ENCODE measurements at places on chromosomes 5 and 9.

DNA sequence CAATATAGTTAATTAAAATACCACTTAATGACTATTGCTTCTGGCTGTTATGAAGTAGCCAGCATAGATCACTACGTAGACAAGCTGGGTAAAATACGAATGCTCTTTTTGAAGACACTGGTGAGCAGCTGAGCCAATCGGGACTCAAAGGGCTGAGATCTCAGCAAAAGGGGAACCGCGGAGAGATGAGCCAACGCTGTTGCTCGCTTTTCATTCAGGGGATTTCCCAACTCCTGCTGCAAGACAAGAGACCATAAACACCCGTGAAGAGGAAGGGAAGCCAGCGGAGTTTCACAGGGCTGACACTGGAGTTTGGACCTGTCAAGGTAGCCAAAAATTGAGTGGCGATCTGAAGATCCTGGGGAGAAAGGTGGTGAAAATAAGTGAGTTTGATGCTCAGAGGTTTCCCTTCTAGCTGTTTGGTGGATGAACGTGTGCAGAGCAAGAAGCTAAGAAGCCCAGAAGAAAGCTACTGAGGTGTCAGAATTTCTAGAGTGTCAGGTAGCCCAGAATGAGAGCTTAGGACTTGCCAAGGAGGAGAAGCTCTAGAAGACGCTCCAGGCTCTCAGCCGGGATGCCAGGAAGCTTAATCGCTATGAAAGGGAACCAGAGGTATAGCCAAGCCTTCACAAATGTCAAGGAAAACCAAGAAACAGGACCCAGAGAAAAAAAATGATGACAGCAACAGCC, 79.6 kb upstream of the RNU6ATAC start:
- no peak for DNase-seq

DNA sequence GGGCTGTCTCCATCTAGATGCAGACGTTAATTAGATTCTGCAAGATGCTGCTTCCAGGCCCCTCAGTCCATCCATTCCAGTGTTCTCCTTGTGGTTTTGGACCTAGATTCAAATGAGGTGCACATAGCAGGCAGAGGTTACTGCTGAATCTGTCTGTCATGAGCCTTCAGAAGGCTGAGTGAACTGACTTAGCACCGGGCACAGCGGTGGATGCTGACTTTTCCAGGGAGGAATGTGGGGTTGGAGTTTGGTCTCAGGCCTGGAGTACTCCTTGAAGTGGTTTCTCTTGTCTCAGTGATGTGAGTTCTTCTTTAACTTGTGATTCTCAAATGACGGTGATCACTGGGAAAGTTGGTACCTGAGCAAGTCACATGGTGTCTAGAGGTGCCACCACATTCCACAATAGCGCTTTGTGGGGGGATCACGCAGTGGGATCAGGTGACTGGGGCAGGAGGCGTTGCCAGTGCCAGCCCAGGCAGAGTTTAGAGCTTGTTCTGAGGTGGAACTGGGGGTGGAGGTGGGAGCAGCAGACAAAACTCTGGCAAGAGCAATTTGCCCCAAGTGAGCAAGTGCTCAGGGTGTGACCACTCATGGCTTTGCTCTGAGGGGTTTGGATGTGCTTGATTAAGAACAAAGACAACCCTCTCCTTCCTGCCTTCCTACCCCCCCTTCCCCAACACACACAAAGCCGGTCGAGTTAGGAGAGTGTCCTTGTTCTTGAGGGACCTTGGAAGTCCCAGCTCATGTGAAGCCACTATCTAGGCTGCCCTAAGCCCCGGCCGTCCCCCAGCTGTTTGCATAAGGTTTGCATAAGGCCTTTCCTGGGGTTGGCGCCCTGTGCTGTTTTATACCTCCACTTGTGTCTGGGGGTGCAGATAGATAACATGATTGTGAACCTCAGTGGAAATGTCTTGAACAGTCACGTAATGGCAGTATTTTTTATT, 25.1 kb downstream of the JADE2 start:
- DNase-seq: peak; percentile 14

DNA sequence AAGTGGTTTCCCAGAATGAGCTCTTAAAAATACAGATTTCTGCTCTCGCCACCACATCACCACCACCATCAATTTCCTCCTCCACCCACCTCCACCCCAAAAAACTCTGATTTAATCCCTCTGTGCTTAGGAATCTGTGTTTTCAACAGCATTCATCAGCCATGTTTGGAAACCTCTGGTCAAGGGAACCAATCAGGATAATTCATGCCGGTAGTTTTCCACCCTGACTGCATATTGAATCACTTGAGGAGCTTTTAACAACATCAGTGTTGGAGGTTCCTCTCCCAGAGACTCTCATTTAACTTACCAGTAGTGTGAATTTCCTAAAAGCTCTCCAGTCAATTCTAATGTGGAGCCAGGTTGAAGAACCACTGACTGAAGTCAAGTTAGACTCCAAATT, 46.0 kb upstream of the DAB2 start:
- no peak for DNase-seq

DNA sequence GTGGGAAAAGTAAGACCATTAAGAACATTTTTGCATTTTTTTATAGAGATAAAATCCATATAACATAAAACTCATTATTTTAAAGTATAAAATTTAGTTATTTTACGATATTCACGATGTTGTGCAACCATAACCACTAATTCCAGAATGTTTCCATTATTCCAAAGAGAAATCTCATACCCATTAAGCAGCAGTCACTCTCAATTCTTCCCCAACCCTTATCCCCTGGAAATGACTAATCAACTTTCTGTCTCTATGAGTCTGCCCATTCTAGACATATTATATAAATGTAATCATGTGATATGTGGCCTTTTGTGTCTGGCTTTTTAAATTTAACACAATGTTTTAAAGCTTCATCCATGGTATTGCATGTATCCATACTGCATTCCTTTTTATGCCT, 115.6 kb upstream of the ADAMTSL1 start:
- no peak for DNase-seq

- no peak for DNase-seq
Measured at GRCh38 chr5:39494534-39494933, 69.8 kb upstream of the DAB2 start.

DNA sequence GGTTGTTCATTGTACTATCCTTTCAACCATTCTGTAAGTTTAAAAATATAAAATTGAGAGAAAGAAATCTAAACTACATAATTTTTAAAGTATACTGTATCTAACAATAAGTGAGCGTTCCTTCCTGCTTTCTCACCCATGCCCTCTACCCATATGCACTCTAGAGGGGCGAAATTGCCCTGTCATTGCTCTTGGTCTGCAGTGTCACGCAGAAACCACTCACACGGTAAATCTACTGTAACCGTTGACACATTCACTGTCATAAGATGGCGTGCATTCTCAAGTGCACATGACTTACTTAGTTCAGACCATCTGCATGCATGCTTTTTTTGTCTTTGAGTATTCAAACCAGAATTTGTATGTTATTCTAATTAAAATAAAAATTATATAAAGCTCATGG, 55.7 kb upstream of the NIPBL start:
- no peak for DNase-seq

GRCh38 chr5:57741336-57741735, 258.7 kb upstream of the ACTBL2 start:
- no peak for DNase-seq

DNA sequence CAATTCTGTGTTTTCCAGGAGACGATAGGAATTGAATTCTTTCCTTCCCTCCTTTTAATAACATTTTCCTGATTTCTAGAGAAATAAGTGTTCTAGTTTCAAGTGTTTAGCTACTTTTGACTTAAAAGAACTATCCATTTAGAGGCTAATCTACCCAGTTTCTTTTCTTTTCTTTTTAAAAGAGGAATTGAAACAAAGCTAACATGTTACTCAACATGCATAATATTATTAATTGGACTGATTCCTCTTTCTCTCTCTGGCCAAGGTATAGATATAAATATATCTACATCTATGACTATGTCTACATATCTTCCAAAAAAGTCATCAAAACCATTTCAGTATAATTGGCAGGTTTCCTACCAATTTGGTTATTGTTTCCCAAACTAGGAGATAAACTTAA, 309.8 kb downstream of the TRPM3 start:
- no peak for DNase-seq

GRCh38 chr9:90943341-90943740, 141.7 kb downstream of the SYK start:
- DNase-seq: peak; percentile 29

GRCh38 chr9:97557606-97558095, 56.2 kb downstream of the TMOD1 start:
- DNase-seq: no peak

DNA sequence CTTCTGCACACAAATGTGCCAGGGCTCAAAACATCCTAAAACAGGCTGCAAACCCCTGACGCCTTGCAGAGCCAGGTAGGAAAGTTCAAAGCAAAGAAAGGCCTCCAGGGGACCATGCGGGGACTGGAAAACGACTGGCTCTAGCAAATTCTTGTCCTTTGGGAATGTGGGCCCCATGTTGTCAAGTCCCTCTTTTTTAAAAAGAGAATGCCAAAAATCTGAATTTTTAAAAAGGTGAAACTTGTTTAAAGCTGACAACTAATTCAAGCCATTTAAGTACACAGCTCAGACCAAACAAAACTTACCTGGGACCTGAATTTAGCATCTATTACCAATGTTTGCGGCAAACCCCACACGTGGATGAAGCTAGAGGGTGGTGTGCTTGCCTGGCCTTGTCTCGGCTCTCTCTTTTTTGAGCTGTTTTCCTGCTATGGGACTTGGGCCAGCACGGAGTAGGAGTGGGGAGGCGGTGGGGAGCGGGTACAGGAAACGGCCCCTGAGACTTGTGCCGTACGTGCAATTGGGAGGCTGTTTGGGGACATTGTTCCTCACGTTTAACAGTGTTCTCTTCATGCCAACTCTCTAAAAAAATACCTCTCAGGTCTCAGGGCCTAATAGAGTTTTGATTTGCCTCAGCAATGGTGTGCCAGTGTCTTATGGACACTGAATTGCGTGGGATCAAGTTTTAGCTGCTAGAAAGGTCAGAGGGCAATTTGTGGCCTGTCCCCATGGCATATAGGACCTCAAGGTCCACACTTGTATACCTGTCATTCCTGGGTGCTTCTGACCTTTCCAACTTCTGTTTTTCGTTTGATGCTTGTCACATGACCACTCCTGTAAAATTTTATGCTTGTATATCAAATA, 15.1 kb upstream of the PHF19 start:
- no peak for DNase-seq

DNA sequence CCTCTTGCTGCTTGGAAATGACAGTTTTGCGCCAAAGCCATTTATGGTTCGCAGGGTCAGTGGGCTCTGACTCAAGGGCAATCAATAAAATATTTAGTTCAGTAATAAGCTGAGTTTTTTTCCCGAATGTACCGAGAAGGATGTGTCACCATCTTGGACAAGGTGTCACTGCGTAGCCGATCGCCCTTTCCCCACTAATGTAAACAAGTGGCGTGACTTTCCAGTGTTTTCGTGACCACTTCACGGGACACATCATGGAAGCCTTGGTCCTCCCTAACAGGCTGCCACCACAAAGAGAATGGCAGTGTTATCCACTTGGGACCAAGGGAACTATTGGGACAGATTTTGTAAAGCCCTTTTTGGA, 16.4 kb downstream of the ISL1 start:
- DNase-seq: no peak

- no peak for DNase-seq
Measured at GRCh38 chr9:68798423-68798822, 93.4 kb downstream of the PIP5K1B start.

GRCh38 chr9:18988003-18988402, 45.0 kb downstream of the SAXO1 start:
- DNase-seq: no peak

DNA sequence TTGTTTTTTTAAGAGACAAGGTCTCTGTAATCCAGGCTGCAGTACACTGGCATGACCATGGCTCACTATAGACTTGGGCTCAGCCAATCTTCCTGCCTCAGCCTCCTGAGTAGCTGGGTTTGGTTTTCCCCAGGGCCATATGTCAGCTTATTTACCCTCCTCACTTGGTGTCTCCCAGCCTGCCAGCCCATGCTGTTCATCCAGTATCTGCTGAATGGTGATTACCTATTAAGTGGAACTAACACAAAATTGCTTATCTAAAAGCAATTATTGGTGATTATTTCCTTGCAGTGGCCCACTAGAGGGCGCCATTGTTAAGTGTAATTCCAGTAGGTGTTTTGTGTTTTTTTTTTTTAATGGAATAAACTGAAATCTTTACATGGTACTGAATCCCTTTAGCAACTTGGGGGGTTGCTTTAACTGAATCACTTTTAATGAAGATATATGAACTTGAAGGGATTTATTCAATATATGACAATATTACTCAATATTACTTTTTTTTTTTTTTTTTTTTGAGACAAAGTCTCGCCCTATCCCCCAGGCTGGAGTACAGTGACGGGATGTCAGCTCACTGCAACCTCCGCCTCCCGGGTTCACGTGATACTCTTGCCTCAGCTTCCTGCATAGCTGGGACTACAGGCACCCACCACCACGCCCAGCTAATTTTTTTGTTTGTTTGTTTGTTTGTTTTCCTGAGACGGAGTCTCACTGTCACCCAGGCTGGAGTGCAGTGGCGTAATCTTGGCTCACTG, 13.8 kb downstream of the EXOSC2 start:
- peak; percentile 86 for DNase-seq

DNA sequence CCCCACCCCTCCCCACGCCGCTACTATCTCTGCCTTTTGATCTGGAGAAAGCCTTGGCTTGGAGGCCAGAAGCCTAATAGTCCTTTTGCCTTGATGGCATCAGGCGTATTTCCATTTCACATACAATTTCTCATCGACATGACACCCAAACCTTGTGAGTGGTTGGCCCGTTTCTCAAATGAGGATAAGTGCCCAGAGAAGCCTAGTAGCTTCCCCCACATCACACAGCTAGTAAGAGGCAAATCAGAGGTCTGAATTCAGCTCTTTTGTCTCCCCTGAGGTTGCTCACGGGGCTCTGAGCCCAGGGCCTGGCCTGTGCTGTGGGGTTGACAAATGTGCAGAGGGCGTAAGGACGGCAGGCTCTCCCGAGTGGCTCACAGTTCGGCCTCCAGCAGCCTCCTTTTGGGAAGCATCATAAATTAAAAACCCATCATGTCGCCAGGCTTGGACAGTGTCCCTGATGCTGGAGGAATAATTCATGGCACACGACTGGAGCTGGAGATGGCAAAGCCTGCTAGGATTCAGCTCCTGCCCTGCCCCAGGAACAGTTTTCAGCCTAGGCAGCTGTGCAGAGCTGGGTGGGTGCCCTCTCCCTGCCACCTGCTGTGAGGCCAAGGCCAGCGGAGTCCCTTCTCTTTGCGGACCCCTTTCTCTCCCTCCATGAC, 263.8 kb downstream of the NSG2 start:
- no peak for DNase-seq

DNA sequence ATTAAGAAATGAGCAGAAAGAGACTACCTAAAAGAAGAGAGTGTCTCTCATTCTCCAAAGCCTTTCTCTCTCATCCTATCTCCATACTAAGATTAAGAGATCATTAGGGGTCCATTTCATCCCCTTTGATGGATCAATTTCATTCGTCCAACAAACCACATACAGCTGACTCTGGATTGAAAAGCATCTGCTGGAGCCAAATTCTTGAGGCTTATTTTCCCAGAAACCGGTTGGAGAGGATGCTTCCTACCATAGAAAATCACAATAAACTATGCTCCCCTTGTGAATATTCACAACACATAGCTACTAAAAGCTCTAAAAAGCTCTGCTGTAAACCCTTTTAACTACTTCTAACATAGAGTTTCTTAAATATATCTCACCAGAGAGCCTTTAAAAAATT, 755.0 kb upstream of the ZNF608 start:
- DNase-seq: peak; percentile 23
